ENCODE measurements at places on chromosomes 1 and 21.

- DNase-seq = no peak
Observed at GRCh38 chr1:7623842-7624241, 147.3 kb upstream of the VAMP3 start.

- no peak for DNase-seq
Observed at GRCh38 chr1:201545851-201546492, 7.0 kb downstream of the NAV1 start.

DNA sequence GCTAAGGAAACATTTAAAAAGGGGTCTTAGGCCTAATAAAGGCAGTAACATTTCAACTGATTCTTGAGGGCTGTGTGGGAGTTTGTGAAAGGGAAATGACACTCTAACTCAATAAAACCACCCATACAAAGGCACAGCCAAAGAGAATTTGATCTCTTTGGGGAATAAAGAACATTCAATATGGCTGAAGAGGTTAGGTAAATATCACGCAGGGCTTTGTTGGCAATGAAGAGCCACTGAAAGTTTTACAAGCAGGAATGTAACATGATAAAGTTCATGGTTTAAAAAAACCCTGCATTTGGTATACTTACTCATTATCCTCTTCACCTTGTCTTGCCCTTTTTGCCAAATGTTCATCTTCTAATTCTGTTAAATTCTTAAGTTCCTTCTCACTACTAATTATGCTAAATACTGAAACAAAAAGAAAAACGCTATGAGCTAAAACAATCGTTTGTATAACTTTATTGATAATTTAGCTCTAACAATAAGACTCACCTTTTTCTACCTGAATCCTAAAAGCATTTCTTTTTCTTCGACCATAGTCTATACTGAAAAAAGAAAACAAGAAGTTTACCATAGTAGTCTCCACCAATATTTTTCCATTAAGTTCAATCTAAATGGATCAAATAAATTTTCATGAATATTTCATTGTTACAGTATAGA lies 12.5 kb downstream of the NVL start:
- no peak for DNase-seq

DNA sequence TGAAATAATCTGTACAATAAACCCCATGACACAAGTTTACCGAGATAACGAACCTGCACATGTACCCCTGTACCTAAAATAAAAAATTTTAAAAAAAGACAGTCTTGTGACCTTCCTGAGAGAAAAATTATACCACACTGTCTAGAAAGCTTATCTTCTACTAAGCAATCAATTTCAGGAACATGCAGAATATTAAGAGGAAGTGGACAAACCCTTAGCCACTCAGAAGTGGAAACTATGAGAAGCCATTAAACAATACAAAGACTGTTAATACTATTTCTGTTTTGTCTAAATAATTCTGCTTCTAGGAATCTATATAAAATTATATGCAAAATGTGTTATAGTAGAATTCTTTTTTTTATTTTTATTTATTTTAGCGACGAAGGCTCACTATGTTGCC lies 93.9 kb downstream of the ADAMTS1 start:
- DNase-seq = no peak

GRCh38 chr1:231584117-231584516 lies 42.5 kb upstream of the DISC1 start:
- no peak for DNase-seq

- DNase-seq = no peak
Observed at GRCh38 chr1:183353597-183353996, 64.6 kb downstream of the NMNAT2 start.

DNA sequence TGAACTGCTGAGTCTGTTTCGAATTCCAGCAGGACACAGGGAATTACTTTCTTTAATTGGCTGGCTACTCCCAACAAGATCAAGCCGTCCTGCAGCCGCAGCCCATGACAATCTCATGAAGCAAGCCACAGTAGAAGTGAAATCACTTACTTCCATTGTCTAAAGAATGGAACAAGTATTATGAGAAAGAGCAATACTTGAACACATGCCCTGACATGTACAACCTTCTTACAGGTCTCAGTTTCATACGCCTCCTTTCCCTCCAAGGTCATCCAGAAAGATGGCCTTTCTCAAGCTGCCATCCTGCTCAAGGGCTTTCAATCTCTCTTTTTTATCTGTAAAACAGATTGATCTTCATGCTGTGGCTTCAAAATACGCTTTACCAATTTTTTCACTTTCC lies 85.1 kb downstream of the PCSK9 start:
- DNase-seq = no peak

GRCh38 chr1:238252033-238252802 lies 361.5 kb upstream of the ZP4 start:
- peak; percentile 11 for DNase-seq

DNA sequence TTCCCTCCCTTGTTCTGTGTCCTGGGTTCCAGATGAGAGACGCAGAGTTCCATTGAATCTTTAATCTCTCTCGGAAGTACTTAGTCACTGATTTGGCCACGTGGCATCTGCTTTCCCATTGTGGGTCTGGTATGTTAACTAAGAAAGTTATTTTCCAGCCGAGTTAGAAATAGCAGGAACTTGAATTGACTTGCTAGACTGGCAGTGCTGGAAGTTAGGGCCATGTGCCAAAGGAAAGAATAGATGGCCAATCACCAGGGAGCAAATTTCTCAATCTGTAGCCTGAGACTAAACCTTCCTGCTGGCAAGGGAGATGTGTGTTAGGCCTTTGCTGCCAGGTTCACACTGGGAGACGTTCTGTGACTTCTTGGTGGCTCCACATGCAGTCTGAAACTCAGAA lies 24.2 kb upstream of the SLFNL1 start:
- DNase-seq = no peak

Measured in stimulated activated CD4-positive, alpha-beta T cell treated with anti-CD3 and anti-CD28 coated beads, Interleukin-4, amount 100 ng/mL, for 1 hour (primary cell).